ENCODE measurements at places on chromosomes 13 and 19.

DNA sequence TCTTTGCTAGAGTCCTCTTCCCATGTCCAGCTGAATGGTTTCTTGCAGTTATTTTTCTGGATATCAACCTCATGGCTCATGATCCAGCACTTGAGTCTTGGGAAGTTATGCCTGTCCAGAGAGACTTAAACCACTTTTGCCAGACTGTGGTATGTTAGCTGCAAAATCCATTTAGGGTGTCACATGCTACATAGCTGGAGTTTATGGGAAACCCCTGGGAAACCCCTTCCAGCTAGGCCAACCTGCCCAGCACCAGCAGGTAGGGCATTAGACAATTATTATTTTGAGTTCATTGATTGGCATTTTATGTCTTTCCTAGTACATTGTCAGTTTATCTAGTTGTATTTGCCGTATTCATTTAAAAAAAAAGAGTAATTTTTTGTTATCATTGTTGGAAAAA lies 797.8 kb downstream of the EFNB2 start:
- DNase-seq: no peak

DNA sequence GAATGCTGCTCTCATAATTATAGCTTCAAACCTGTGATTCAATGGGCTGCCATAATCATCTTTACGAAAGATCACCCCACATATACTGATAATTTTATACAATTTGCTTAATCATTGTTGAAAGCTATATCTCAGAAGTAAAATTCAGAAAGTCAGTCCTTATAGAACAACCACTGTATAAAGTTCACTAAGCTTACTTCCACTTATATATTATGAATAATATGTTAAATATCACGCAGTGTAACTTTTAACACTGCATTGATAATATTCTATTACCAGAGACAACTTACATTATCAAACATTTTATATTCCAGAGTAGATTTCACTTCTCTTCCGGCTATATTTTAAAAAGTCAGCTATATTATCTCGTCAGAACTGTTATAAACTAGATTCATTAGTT lies 550.1 kb upstream of the PCDH20 start:
- DNase-seq: no peak

DNA sequence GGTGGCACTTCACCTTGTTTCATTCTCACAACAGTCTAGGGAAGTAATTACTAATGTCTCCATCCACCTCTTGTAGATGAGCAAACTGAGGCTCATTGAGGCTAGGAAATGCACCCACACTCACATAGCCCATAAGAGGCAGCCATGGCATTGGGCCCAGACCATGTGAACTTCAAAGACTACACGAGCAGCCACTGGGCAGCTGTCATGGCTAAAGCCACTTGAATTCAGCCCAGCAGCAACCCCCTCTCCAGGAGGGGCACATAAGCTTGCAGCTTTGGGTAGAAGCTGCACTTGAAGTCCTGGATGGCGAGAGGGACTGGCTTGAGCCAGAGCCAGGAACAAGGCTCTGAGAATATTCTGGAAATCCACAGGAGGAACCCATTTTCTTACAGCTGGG lies 13.4 kb downstream of the ALOX5AP start:
- DNase-seq: no peak

DNA sequence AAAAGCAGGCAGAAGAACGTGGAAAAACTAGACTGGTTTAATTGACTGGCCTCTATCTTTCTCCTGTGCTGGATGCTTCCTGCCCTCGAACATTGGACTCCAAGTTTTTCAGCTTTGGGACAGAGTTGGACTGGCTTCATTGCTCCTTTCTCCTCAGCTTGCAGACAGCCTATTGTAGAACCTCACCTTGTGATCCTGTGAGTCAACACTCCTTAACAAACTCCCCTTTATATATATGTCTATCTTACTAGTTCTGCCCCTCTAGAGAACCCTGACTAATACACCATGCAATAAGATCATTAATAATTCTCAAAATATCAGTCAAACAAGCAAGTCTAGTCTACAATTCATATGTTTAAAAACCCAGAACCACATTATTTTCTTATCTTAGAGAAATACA lies 662.4 kb downstream of the TBC1D4 start:
- no peak for DNase-seq

GRCh38 chr13:78609464-78610205 lies 6.3 kb upstream of the POU4F1 start:
- peak; percentile 60 for DNase-seq

DNA sequence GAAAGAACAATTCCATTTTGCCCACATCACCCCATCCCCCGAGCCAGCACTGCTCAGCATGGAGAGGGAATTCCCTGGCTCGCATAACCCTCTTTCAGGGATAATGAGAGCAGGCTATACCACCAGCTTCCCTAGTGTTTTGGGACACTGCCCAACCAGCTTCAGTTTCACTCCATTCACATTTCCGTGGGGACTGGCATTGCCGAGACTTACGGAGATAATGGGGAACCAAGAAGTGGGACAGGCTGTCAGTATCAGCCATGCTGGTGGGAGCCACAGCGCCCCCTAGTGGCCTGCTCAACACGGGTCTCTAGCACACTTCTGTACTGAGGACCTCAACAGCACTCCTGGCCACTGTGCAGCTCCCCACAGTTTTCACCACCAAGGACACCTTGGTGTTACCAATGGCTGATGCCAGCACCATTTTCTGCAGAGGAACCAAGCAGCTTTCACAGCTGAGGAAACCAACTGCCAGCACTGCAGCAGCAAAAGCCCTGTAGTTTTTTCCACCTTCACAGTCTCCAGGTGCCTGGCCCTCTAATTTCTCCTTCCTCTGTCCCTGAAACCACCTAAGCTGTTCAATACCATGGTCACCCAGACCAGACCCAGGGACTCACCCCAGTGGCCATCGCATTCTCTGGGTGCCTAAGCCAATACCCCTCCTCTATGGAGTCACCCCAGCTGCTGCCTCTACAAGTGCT lies 23.7 kb downstream of the SLC6A16 start:
- peak; percentile 60 for DNase-seq

- peak; percentile 57 for DNase-seq
These were observed 5.8 kb upstream of the FCGRT start for GRCh38 chr19:49506575-49507105.

GRCh38 chr13:29810145-29810742 lies 40.2 kb downstream of the UBL3 start:
- no peak for DNase-seq

- peak; percentile 98 for DNase-seq
These were observed 12.6 kb upstream of the ZNF414 start for GRCh38 chr19:8526345-8527091.

GRCh38 chr19:16363133-16363851 lies 38.7 kb downstream of the KLF2 start:
- DNase-seq: no peak

- no peak for DNase-seq
These were observed 5.1 kb downstream of the SLC7A9 start for GRCh38 chr19:32864318-32865007.

DNA sequence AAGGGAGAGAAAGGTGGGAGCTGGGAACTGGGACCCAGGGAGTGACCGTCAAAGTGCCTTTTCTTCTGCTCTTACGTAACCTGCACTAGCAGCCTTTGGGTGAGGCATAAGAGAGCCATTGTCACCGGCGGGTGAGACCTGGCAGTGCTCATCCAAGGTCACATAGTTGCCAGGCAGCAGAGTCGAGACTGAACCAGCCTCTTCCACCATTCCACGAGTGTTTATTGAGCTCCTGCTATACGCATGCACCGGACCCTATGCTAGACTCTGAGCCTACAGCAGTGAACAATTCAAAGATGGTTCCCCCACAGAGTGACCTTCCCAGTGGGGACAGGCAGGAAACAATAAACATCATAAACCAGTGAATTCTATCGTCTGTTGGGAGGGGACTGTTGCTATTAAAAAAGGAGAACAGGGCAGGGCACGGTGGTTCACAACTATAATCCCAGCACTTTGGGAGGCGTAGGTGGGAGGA lies 18.6 kb upstream of the STRN4 start:
- no peak for DNase-seq

GRCh38 chr13:67193979-67194378 lies 36.2 kb downstream of the PCDH9 start:
- DNase-seq: no peak

DNA sequence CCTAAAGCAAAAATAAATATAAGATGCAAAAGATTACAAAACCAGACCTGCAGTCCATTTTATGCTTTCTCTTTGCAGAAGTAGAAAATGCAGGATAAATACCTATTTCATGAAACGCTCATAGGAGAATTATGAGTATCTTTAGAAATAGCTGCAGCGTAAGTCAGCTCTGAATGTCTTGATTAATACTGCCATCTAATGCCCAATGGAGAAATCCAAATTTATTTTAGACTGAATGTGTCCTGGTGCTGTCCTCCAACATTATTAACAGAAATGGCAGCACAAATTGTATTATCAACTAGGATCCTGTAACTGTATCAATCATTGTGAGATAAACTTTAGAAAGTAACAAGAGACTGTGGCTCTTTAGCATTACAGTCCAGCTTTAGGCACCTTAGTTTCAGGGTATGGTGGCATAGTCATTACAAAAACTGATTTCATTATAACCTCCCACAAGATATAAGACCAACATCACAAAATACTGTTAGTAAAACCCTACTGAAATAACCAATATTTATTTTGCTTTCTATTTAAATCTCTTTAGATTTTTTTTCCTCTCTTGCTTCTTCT lies 162.1 kb upstream of the MIR17HG start:
- peak; percentile 15 for DNase-seq

DNA sequence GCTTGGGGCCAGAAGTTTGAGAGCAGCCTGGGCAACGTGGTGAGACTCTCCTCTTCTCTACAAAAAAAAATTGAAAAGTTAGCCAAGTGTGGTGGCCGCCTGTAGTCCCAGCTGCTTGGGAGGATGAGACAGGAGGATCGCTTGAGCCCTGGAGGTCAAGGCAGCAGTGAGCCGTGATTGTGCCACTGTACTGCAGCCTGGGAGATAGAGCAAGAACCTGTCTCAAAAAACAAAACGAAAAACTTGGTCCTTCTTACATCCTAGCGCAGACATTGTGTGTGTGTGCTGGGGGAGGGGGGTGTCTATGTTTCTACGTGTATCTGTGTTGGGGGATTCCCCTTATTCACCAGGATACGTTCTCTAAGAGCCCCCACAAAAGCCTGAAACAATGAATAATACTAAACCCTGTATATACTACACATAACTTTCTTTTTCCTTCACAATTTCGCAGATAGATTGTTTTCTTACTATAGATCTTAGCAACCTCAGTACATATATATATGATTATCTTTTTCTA lies 7.9 kb downstream of the AXL start:
- no peak for DNase-seq

GRCh38 chr19:31595521-31595920 lies 246.3 kb upstream of the TSHZ3 start:
- no peak for DNase-seq

GRCh38 chr19:7124782-7125181 lies 55.3 kb downstream of the ZNF557 start:
- DNase-seq: no peak

- DNase-seq: no peak
These were observed 73.9 kb downstream of the TEX29 start for GRCh38 chr13:111394211-111394922.

DNA sequence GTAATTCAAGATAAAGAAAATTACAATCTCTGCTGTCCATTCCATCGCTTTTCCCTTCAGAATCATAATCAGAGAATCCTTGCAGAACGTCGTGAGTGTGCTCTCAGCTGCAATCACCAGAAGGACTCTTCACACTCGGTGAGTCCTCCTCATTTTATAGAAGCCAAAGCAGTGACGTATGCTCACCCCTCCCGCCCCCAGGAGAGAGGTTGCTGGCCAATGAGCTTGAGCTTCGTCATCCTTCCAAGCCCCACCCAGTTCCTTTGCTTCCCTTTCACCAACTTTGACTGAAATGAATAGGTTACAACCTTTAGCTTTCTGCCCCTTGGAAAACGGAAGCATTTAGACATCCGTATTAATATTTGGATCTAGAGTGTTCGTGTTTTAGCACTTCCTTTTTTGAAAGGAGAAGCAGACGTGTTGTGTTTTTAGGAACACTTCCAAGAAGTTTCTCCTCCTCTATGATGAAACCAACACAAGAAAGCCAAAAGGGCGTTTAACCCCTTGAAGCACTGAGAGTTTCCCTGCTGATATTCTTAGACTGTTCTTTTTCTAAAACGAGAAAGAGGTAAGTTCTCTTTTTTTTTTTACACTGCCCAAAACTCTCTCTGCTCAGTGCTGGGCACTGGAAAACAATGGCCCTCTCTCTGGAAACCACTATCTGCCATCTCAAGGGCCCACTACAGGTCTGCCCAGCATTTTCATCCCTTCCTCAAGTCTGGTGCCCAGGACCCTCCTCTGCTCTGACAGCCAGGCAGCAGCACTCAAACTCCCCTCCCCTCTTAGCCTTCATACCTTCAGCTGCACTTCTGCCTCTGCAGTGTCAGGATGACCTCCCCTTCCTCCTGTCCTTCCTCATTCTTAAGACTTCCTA lies 44.3 kb upstream of the CEACAM21 start:
- DNase-seq: peak; percentile 95

- no peak for DNase-seq
These were observed 541 bp downstream of the ELF1 start for GRCh38 chr13:41018602-41018948.

DNA sequence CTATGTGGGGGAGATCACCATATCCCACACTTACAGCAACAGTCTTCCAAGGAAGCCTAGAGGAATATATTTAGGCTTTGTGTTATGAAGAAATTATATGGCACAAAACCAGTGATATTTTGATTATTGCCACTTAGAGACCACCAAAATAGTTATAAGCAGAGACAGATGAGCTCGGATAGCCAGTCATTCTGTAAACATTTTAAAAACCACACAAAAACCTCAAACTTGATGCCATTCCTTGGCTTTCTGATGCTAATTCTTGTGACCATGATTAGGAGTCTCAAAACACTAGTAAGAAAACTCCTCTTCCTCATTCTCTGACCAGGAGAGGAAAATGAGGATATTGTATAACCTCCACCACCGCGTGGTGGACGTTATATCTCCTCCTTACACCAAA lies 496.4 kb downstream of the FOXO1 start:
- DNase-seq: peak; percentile 13

- no peak for DNase-seq
These were observed 33.0 kb downstream of the COL4A2 start for GRCh38 chr13:110339975-110340550.

GRCh38 chr19:2012941-2013682 lies 2.4 kb downstream of the BTBD2 start:
- DNase-seq: no peak

GRCh38 chr13:40420160-40420740 lies 246.2 kb downstream of the FOXO1 start:
- no peak for DNase-seq

DNA sequence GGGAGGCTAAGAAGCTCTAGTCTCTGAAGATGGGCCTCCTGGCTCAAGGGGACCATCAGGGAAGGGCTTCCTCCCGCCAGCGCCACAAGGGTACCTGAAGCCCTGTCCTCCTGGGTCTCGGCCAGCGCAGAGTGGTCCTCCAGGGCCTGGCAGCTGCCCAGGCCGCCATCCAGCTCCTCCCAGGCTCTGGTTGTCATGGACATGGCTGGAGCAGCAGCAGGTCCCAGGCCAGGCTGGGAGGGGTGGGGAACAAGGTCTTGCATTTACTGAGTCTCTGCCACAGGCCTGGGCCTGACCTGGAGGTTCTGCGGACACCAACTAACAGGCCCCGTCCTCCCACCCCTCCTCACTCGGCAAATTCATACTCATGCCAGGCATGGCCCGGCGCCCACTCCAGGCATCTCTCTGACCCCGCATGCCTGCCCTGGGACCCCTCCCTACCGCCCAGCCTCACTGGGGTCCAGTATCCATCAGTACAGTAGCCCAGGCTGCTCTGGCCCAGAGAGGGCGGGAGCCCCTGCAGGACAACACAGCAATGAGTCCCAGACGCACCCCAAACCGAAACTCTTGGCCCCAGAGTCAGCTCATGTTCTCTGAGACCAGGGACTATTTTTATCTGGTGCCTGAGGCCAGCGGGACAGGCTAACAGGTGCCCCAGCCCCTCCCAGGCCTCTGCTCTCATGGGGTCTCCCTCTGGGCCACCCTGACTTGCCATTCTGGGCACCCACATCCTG lies 938 bp downstream of the JSRP1 start:
- no peak for DNase-seq

All from GM23248 (cell line).